Activated CD8-positive, alpha-beta memory T cell treated with anti-CD3 and anti-CD28 coated beads for 24 hours (primary cell): ENCODE measurements at places on chromosomes 2 and 18.
A peak's percentile ranks its signal among the peaks of the same experiment; 100 is the strongest.

- no peak for DNase-seq
These were observed 290.8 kb downstream of the DYSF start for GRCh38 chr2:71743995-71744675.

DNA sequence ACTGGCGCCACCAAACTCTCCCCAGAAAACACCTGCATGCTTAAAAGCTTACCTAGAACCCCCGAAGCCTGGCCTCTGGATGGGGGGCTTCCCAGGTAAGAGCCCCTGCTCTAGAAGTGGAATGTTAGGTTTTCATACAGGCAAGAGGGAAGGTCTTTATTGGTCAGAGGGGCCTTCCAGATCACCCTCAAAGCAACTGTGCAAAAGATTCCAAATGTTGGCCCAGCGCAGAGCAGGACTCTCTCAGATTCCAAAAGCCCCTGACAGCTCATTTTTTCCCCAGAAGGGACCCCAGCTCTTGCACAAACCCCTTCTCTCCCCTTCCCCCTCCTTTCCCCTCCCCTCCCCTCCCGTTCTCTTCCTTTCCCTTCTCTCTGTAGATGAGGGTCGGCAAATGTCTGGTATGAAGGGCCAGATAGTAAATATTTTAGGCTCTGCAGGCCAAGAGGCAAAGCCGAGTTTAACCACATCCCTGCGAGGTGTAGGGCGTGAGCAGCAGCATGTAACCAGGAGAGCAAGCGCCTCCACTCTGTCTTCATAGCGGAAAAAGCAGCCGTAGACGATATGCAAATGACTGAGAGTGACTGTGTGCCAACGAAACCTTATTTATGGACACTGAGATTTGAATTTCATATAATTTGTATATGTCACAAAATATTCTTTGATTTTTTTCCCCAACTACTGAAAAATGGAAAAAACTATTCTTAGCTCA, 116.9 kb downstream of the SMAD7 start:
- DNase-seq: peak; percentile 75

GRCh38 chr2:204272610-204273287, 272.5 kb upstream of the PARD3B start:
- no peak for DNase-seq

- no peak for DNase-seq
These were observed 112.2 kb upstream of the TACR1 start for GRCh38 chr2:75311521-75311920.

GRCh38 chr2:45833301-45833967, 182.0 kb downstream of the PRKCE start:
- no peak for DNase-seq

GRCh38 chr2:132632000-132632649, 37.9 kb downstream of the LYPD1 start:
- no peak for DNase-seq

- DNase-seq: no peak
These were observed 3.7 kb downstream of the SMYD1 start for GRCh38 chr2:88071365-88071764.

- DNase-seq: no peak
These were observed 95.5 kb upstream of the FZD5 start for GRCh38 chr2:207865210-207865609.

GRCh38 chr2:36559221-36559942, 38.6 kb downstream of the FEZ2 start:
- no peak for DNase-seq

- no peak for DNase-seq
These were observed 55.9 kb downstream of the UNC50 start for GRCh38 chr2:98664323-98664722.

DNA sequence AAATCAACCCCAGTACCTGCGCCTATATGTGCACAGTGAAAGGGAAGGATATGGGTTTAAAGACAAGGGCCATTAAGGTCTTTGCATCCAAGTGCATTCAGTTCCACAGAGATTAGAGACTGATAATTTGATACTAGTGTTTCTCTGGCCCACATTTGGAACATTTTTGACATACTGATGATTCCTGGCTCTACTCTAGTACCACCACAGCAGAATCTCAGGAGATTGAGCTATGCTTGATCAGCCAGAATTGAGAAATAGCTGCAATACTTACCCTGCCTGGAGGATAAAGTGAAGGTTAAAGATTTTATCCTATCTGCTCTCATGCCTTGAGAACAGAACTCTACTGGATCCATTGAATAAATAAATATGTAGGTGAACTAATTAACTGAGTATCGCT, 1267.8 kb downstream of the SUCLG1 start:
- DNase-seq: no peak

GRCh38 chr2:190809139-190809764, 71.4 kb upstream of the GLS start:
- no peak for DNase-seq

GRCh38 chr2:152134488-152135280, 35.8 kb upstream of the CACNB4 start:
- no peak for DNase-seq

GRCh38 chr2:170307555-170308351, 129.8 kb downstream of the MYO3B start:
- DNase-seq: no peak

DNA sequence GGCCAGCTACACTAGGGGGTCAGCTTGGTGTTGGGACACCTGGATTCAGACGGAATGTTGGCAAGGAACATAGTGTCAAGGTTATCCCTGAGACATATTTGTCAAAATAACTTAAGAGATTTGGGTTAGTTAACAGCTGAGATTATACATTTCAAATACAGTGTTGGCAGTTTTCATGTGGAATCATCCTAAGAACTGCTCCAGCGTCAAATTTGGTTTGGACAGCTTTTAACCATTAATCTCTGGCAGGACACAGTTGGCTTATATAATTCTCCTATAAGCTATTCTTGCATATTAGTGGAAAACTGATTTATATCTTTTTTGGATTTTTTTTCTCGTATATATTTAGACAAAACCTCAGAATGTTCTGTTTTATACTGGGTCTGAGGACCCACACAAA, 132.2 kb downstream of the CCDC85A start:
- no peak for DNase-seq

- no peak for DNase-seq
These were observed 153.7 kb downstream of the DDX1 start for GRCh38 chr2:15745350-15745749.

GRCh38 chr2:7919510-7919909, 762.3 kb upstream of the ID2 start:
- no peak for DNase-seq

- no peak for DNase-seq
These were observed 211.5 kb downstream of the TMEM247 start for GRCh38 chr2:46690825-46691224.

- DNase-seq: no peak
These were observed 172.0 kb downstream of the SRBD1 start for GRCh38 chr2:45438872-45439665.

- DNase-seq: no peak
These were observed 6.8 kb downstream of the STRADB start for GRCh38 chr2:201458381-201458780.

GRCh38 chr2:120680136-120680761, 55.4 kb upstream of the GLI2 start:
- DNase-seq: peak; percentile 89

DNA sequence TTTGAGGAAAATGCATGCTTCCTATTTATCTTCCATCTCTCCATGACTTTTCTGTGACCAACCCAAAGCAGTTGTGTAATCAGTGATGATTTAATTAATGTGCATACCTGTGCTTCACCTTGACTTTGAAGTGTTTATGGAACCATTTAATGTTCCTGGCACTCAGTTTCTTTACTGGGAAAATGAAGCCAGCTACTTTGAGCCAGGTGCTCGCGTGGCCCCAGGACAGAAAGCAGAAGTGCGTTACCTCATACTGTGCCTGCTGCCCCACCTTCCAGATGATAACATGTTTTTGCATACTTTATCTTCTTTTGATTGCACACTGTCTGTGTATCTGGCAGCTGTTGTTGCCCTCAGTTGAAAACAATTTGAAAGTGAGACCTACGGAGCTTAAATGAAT, 61.3 kb downstream of the PMAIP1 start:
- DNase-seq: no peak

GRCh38 chr2:105872142-105872728, 127.5 kb downstream of the NCK2 start:
- DNase-seq: peak; percentile 67

DNA sequence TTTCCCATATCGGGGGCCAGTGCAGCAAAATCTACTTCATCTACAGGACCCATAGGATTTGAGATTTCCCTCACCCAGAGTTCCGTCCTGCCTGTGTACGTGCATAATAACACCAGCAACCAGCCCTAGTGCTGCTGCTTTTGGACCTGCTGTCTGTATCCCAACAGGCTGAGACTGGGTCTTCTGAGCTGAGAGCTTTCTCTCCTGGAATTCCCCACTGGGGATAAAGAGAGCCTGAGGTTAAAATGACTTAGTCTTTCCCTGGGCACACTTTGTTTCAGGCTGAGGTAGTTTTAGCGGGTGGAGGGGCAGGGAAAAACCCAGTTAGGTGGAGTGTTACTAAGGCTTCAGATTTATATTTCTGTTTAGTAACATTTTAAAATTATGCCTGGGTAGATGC, 62.5 kb downstream of the SERTAD2 start:
- DNase-seq: no peak

DNA sequence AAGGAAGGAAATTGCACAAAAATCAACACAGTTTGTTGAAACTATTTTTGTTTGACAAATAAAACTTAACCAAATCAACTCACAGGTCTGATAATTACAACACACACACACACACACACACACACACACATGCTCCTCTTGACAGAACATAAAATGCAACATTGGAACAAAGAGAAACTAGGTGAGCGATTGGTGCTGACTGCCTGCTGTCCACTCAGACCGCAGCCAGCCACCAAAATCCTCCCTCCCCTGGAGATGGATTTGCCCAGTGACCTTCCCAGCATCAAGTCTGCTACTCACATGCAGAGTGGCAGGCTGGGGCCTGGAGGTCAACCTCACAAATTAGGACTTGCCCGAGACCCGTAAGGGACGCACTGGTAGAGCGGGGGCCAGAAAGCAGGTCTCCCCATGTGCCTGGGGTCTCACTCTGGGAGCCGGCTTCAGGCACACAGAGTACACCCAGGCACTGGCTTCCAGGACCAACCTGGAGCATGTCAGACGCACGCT, 61.4 kb downstream of the DIPK1C start:
- DNase-seq: no peak

GRCh38 chr2:27088634-27089033, 2.1 kb downstream of the KHK start:
- DNase-seq: no peak

DNA sequence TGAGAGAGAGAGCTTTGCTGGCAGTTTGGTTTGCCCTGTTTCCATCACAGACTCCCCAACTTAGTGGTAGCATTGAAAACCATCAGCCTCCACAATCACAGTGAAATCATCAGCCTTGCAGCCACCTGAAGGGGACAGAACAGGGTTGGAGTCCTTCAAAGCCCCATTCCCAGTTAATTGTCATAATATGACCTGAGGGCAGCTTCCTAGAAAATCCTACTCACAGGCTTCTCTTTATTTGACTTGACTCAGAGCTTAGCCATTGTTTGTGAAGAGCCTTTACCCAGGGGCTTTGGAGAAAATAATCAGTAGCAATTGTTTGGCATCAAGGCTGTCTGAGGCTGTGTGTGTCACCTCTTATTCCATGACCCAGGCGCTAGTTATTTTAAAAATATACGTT, 308.7 kb downstream of the CBLN2 start:
- no peak for DNase-seq

GRCh38 chr2:232147440-232148077, 186.0 kb downstream of the DIS3L2 start:
- no peak for DNase-seq

- no peak for DNase-seq
These were observed 782 bp downstream of the FAM228B start for GRCh38 chr2:24123922-24124580.

DNA sequence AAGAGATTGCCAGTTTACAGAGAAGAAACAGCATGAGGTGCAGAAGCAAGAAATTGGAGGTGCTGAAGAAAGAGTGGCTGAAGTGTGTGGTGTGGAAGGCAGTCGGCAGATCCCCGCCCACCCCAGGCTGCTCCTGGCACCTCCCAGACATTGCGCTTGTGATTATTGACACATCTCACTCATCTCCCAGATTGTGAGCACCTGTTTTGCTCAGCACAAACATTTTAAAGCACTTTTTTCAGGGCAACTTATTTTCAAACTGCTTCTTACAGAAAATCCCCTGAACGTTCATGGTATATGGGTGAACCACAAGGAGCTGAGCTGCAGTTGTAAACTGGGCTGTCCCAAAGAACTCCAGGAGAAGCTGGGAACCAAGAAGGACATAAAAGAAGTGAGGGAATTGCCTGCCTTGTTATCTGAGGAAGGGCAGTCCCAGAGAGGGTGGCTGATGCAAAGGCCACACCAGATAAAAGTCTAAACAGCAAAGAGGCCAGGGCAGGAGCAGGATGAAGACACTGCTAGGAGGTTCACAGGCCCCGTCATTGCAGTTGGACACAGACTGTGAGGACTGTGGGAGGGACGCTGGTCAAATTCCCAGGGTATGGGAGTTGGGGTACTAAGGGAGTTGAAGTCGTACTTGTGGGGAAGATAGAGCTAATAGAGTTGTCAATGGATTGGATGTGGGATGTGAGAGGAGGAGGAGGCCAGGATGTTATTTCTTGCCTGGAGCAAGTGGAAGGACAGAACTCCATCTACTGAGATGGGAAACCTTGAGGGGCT, 65.1 kb downstream of the INPP4A start:
- DNase-seq: no peak

- DNase-seq: no peak
These were observed 90.7 kb downstream of the MEIS1 start for GRCh38 chr2:66525606-66526005.

GRCh38 chr2:51511002-51511401, 479.1 kb upstream of the NRXN1 start:
- DNase-seq: no peak

DNA sequence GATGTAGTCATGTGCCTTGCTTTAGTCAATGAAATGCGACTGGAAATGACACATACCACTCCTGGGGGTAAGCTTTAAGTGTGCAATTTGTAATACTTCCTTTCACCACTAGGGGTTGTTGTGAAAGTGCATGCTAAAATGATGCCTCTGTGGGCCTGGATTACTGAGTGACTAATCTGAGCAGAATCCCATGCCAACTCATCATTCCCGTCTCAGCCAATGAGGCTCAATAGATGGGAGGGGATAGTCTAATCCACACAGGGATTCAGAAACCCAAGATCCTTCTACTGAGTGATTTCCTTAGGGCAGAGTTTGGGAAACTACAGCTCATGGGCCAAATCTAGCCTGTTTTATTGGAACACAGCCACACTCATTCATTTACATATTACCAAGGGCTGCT, 54.0 kb downstream of the HRH4 start:
- DNase-seq: no peak

DNA sequence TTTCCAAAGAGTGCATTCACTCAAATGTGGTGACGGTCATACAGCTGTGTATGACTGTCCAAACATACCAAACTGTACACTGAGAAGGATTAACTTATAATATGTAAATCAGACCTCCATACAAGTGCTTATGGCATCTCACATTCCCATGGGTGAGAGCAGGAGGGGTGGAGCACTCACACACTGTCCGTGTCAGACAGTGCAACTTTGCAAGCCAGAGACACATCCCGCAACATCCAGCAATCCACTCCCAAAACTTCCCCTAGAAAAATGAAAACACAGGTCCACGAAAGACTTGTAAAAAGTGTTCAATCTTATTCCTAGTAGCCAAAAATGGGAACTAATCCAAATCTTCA, 36.4 kb downstream of the FAM168B start:
- DNase-seq: no peak
